ENCODE measurements at places on chromosomes 1 and 21. TPM values are rescaled to one million over a fixed set of nuclear protein-coding genes. Genes with fewer than 3 reads are reported as not detected.
A peak's percentile ranks its signal among the peaks of the same experiment; 100 is the strongest.

The MTARC1 gene
- total RNA-seq, result 4.2 TPM

The C1orf56 gene
- 8.1 TPM for total RNA-seq

DNA sequence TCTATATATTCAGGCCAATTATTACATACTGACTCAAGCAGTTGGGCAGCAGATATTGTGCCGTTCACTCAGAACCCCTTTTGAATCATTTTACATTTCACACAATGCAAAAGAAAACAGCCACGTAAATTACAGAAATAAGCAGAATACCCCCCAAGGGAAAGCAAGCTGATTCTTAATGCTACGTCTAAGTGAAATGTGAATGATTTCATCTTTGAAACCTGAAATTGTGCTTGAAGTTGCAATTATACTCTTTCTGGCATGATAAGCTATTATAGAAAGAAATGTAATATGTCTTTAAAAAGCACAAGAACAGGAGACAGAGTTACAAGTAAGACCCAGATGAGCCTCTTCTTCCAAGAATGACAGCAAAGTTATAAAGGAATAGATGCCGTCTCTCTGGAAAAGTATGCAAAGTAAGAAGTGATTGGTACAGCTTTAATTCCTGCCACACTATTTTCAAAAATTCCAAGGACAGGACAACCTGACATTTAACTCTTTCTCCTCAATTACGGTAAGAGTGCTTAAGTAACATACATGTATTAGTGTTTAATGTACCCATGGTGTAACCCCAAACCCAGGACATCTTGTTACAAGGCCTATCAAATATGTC lies 891.5 kb upstream of the ADGRL2 start:
- no peak for DNase-seq

The PLA2G4A gene
- total RNA-seq, result 4.6 TPM

GRCh38 chr1:222167111-222167510 lies 380.8 kb downstream of the HHIPL2 start:
- no peak for DNase-seq

The CELA2B gene
- total RNA-seq, result not detected

DNA sequence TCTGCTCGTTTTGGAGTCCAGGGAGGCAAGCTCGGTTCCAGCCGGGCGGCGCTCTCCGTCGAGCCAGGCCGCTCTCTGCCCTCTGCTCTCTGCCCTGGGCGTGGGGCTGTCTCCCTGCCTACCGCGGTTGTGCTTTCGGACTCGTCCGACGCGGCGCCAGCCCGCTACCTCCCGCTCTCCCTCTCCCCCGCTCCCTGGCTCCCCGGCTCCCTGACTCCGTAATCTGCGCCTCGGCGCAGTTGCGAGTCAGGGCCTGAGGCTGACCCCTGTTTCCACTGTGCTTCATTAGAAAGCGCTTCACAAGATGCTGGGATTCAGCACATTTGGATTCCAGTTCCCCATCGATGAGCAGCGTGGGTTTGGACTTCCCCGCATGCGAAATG lies 2.2 kb downstream of the SOX13 start:
- DNase-seq, result no peak

GRCh38 chr1:78540048-78540447 lies 49.3 kb downstream of the PTGFR start:
- DNase-seq, result no peak

- DNase-seq, result no peak
These were observed 169.5 kb upstream of the L1TD1 start for GRCh38 chr1:62025154-62025553.

DNA sequence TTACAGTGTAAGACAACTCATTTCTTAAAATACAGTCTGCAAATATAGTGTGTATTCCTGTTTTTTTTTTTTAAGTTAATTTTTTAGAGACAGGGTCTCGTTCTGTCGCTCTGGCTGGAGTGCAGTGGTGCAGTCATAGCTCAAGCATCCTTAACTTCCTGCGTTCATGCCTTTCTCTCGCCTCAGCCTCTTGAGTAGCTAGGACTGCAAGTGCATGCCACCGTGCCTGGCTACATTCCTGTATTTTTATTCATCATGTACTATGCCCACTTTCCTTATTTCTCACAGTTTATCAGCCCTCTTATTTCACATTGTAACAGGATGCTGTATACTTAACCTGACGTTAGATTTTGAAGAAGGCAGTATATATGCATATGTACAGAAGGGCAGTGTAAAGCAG lies 26.7 kb downstream of the MIER1 start:
- no peak for DNase-seq

GRCh38 chr1:91831132-91831930 lies 54.6 kb downstream of the TGFBR3 start:
- no peak for DNase-seq

- no peak for DNase-seq
These were observed 130.5 kb downstream of the TOMM20 start for GRCh38 chr1:234997896-234998741.

DNA sequence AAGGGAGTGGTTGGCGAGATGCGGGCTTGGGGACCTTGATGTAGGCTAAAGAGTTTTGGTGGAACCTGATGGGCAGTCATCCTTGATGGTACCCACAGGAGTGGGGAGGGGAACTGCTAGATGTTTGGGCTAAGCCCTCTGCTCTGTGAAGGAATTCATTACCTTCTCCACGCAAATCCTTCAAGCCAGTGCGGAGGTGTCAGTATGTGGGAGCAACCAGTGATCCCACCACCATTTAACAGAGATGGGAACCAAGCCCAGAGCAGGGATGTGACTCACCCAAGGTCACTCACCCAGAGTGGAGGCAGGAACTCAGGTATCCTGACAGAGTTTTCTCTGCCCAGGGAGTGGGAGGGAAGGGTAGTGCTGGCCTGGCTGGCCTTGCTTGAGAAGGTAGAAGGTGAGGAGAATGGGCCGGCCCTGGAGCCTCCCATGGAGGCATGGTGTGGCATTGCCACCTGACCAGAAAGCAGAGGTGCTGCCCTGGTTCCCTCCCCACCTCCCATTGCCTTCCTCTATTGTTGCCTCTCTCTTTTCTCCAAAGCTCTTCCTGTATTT lies 51.2 kb upstream of the STUM start:
- DNase-seq, result no peak

DNA sequence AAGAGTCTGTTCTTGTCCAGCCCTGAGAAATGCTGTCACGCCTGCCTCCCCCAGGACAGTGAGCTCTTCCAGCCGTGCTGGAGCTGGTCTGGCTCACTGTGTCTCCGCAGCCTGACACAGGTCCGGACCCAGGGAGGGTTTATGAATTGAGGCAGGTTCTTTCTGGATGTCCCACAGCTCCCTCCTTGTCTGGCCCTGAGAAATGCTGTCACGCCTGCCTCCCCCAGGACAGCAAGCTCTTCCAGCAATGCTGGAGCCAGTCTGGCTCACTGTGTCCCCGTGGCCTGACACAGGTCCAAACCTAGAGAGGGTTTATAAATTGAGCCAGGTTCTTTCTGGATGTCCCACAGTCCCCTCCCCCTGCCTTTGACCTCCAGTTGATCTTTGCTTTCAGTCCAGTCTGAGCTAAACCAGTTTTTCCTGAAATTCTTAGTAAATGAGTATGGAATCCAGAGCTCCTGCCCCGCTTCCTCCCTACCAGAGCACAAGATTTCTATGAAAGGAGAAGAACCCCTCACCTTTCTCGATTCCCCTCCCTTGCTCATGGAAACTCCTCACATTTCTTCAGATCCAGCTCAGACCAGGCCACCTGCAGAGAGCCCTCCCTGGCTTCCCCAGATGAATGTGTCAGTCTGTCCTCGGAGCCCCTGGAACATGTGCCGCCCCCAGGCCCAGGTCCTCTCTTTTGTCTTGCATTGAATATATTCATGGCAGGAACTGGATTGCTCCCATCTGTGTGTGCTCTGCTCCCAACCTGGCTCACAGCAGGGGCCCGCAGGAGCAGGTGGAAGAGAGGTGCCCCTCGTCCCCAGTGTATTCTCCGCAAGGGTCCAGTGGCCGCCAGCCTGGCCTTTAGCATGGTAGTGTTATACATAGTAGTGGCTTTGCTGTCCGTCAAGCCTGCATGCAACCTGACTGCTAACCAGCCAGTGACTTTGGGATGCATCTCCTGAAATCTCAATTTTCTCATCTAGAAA lies 116.3 kb downstream of the EPHB2 start:
- no peak for DNase-seq

DNA sequence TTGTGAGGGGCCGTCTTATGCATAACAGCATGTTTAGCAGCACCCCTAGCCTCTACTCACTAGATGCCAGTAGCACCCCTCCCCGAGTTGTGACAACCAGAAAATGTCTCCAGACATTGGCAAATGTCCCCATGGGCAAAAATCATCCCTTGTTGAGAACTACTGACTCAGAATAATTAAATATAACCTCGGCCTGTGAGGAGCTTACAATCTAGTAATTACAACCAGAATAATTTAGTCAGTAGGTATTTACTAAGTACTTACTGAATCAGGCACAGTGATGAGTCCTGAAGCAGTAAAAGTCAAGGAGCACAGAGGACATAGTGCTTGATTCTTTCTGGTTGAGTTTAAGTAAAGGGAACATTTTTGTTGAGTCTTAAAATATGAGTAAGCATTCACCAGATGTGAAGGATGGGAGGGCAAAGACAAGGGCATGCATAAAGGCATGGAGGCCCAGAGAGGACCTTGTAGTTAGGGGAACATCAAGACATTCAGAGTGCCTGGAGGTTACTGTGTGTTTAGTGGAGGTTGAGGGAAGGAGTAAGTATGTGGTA lies 44.1 kb upstream of the KCNQ4 start:
- no peak for DNase-seq

DNA sequence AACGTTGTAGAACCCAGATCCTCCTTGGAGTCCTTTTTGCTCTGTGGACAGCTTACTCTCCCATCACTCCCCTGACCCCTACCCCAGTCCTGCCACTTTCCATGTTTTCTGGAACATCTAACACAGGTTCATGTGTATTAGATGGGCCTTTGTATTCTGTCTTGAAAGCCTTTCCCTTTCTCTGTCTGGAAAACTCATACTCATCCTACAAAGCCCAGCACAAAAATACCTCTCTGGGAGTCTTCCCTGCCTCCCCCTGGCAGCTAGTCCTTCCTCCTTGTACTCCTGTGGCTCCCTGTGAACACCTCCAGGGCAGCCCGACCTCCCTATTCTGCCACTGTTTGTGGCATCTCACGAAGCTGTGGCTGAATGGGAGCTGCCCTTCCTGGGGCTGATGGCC lies 7.8 kb upstream of the HEYL start:
- DNase-seq, result no peak

- no peak for DNase-seq
These were observed 128.7 kb downstream of the PPIAL4G start for GRCh38 chr1:148354284-148354912.

GRCh38 chr1:194062526-194062925 lies 876.1 kb upstream of the B3GALT2 start:
- no peak for DNase-seq

The ZNF683 gene
- total RNA-seq, result not detected

- no peak for DNase-seq
These were observed 49.6 kb downstream of the INTS7 start for GRCh38 chr1:211985556-211986264.

- DNase-seq, result no peak
These were observed 18.6 kb downstream of the LURAP1 start for GRCh38 chr1:46221749-46222148.

- DNase-seq, result no peak
These were observed 41.2 kb downstream of the AHDC1 start for GRCh38 chr1:27562534-27563340.

The PPM1J gene
- total RNA-seq, result 3.6 TPM

DNA sequence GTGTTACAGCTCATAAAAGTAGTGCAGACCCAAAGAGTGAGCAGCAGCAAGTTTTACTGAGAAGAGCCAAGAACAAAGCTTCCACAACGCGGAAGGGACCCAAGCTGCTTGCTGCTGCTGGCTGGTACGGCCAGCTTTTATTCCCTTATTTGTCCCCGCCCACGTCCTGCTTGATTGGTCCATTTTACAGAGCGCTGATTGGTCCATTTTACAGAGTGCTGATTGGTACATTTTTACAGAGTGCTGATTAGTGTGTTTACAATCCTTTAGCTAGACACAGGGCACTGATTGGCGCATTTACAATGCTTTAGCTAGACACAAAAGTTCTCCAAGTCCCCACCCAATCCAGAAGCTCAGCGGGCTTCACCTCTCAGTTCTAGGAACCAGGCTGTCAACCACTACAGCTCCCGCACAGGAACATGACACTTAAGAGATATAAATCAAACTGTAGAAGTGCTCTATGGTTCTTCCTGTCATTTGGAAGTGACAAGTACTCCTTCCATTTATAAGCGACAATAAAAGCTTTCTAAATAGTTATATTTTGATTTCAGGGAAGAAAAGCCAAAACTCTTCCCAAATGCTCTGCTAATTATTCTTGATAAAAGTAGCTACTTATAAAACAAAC lies 28.5 kb downstream of the RNF115 start:
- DNase-seq, result no peak

DNA sequence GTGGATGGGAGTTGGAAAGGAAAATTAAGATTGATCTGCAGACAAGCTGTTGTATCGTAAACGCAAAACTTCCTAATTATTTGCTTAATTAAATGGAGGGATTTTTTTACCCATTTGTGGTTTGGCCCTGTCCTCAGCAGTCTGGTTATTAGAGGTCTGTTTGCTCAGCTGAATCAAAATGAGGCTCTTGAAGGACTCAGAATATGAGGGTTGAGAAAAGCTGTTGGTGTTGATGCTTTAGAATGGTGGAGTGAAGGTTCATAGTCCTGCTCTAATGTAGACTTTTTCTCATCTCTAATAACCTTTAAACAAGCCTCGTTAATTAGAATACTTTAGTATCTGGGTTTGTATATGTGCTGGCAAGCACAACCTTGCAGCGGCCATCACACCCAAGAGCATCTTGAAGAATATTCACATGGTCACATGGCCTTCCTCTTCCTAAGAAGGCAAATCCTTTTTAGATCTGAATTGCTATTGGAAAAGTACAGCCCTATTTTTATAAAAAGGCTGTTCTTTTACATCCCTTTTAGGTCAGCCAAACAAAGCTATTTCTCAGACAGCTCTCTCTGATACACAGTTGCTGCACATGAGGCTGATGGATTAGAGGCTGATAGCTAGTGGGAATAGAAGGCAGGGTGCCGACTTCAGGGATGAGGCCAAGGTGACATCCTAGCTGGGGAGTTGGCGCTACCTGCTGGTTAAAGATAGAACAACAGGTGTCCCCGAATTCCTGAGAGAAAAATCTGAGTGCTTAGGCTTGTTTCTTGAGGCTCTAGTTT lies 53.8 kb downstream of the MACF1 start:
- peak; percentile 96 for DNase-seq

The ZNF695 gene
- total RNA-seq, result not detected

The GPR37L1 gene
- 0.58 TPM for total RNA-seq

The FOXD3 gene
- 2.2 TPM for total RNA-seq

GRCh38 chr1:243597383-243597782 lies 252.7 kb downstream of the AKT3 start:
- no peak for DNase-seq

The LIN28A gene
- not detected for total RNA-seq
